ENCODE measurements at places on chromosomes 3 and 15.

DNA sequence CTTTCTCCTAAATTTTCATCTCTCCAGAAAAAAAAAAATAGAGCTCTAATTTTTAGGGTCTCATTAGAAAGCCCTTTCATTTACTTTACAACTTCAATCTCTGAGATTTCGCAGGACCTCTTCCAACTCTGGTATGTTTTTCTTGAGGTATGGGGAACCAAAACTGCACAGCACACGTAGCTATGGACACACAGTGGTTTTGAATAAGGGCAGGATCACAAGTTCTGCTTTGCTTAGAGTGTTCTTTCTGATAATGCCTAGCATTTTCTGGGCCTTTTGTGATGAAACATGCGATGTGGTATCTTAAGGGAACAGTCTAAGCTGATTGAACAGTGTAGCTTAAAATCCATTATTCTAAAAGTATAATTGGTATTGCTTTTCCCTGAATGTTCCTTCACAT is 25.3 kb downstream of the ZNF592 start:
- no peak for DNase-seq

GRCh38 chr3:89787979-89788378 is 680.6 kb downstream of the EPHA3 start:
- no peak for DNase-seq

DNA sequence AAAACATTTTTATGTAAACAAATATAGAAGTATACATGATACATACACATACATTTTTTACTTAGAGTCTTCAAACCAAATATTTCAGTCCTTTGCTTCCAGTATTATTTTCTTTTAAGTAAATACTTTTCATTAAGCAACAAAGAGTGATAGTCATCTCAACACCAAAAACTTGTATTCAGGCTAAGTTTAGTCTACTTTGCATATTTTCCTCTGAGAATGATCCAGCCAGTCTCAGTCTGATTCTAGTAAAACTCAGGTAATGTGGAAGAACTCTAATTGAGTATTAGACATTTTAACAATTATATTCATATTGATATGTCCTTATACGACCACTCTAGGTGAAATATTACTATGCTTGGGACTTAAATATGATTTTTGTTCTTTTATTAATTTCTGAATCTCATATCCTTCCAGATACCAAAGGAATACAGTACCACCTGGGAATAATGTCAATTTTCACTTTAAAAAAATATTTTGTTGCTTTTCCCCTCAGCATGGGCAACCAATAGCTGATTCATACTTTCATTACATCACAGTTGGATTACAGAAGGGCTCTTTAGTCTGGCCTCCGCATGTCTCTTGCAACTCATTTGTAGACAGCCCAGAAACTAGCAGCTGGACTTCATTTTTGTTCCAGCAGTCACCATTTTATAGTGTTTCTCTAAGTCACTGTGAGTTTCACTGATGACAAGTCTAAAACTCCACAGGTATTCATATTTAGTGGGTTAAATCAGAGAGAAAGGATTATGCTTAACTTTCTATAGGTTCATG is 390.4 kb downstream of the ZBTB20 start:
- DNase-seq, result no peak

GRCh38 chr3:14170531-14171159 is 7.8 kb downstream of the XPC start:
- DNase-seq, result no peak

- DNase-seq, result no peak
These were observed 76.2 kb downstream of the TRIM42 start for GRCh38 chr3:140753865-140754754.

DNA sequence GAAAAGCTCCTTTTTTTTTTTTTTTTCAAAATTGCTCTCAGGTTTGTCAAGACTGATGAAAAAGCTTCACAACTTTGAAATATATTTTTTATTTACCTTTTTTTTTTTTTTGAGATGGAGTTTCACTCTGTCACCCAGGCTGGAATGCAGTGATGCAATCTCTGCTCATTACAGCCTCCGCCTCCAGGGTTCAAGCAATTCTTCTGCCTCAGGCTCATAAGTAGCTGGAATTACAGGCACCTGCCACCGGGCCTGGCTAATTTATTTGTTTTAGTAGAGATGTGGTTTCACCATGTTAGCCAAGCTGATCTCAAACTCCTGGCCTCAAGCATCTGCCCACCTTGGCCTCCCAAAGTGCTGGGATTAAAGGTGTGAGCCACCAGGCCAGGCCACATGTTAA is 1515.0 kb downstream of the OTOL1 start:
- DNase-seq, result no peak

- no peak for DNase-seq
These were observed 23.1 kb upstream of the BSN start for GRCh38 chr3:49531218-49531617.

- DNase-seq, result no peak
These were observed 223.0 kb downstream of the EBLN2 start for GRCh38 chr3:73284472-73284871.

DNA sequence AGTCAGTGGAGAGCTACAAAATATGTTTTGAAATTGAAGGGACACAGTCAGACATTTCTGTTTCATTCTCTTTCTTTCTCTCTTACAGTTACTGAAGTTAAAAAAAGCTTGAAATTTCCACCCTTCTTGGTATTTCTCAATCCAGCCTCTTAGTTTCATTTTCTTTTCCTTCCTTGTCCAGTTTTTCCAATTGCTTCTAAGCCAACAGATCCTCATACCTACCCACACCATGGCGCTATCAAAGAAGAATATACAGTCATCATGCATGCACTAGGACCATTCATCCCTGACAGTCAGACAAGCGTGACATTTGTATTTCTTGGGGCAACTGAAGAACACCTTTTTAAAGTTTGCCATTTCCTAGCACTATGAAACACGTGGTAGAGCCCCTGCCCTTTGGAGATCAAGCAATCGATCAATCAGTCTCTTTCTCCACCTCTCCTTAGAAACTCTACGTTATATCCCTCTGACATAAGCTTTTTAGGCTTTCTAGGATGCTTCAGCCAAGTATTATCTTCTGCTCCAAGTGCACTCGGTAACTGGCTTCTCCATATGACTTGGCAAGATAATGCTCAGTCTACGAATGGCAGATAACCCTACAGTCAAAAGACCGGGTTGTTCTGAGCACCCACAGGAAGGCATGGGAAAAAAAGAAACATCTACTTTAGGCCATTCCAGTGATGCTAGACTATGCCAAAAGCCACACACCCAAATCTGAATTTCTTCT is 65.4 kb downstream of the FBN1 start:
- DNase-seq, result no peak

- no peak for DNase-seq
These were observed 91.5 kb downstream of the ITPR1 start for GRCh38 chr3:4584456-4585249.

- no peak for DNase-seq
These were observed 8.1 kb upstream of the GHSR start for GRCh38 chr3:172456404-172456803.

GRCh38 chr3:40810813-40811212 is 286.1 kb downstream of the ZNF621 start:
- no peak for DNase-seq

- no peak for DNase-seq
These were observed 22.9 kb upstream of the HHATL start for GRCh38 chr3:42725454-42725853.
